CD4-positive, alpha-beta T cell treated with Interleukin-4 for 1 hour (primary cell): ENCODE measurements at places on chromosomes 1 and 21.

DNA sequence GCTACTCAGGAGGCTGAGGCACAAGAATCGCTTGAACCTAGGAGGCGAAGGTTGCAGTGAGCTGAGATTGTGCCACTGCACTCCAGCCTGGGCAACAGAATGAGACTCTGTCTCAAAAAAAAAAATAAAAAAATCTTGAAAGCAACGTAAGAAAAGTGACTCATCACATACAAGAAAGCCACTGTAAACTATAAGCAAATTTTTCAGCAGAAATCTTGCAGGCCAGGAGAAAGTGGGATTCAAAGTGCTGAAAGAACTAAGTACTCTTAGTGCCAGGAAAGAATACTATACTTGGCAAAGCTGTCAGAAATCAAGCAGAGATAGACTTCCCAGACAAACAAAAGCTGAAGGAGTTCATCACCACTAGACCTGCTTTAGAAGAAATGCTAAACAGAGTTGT is 4.4 kb upstream of the HMGN1 start:
- no peak for DNase-seq

- DNase-seq: no peak
Observed at GRCh38 chr1:23083714-23084480, 64.6 kb downstream of the KDM1A start.

- peak; percentile 91 for DNase-seq
Observed at GRCh38 chr1:203026031-203026665, at the start of gene PPFIA4. PPFIA4 (plus strand) TSS chr1:203026491; CDS start chr1:203039009, 12,518 bp downstream.

DNA sequence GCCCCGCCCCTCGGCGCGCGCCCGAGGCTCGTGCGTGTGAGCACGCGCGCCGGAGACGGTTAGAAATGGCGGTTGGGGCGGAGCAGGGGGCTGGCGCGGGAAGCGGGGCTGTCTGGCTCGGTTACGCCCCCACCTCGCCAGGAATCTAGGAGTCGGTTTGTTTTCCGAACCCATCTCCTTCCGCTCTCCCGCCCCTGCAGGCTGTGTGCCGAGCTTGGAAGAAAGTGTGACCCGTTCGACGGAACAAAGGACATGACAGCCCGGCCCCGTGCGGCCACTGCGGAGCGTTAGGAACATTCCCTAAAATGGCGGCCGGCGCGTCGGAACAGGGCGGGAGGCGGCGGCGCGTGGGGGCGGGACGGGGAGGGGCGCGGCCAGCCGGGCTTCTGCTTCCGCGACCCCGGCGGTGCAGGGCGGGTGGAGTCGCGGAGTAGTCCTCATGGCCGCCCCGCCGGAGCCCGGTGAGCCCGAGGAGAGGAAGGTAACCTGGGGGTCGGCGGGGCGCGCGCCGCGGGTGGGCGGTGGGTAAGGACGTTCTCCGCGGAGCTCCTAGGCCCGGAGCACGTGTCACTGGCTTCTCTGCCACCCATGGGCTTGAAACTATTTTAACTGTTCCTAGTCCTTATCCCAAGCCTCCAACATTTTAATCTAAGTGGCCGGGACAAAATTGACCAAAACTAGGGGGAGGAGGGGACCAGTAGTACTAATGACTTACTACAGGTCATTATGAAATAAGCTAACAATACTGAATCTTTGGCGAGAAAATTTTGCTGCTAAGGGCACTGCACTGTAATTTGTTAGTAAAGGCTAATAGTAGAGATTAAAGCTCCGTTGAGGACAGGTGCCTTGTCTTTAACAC is at the start of gene COX20:
COX20 (plus strand) TSS at position 383 of the 859 bp plus-strand sequence; CDS start at position 440, 57 bp downstream.
- DNase-seq: peak; percentile 91

DNA sequence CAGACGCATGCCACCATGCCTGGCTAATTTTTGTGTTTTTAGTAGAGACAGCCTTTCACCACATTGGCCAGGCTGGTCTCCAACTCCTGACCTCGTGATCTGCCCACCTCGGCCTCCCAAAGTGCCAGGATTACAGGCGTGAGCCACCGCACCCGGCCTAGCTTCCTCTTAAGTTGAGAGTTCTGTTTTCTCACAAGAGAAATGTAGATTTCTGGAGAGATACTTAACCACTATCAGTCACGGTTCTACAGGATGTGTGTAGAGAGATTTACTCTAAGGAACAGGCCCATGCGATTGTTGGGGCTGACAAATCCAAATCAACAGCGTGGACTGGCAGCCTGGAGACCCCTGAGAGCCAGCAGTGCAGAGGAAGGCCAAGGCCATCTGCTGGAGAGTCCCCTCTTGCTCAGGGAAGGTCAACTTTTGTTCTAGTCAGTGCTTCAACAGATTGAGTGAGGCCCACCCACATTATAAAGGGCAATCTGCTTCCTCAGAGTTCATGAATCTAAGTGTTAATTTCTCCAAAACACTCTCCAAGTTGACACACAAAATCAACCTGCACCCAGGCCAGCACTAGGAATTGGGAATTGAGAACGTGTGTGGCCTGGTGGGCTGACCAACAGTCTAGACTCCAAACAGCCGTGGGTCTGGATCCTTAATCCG is 38.7 kb downstream of the CHAF1B start:
- DNase-seq: no peak

- DNase-seq: no peak
Observed at GRCh38 chr1:158649052-158649451, 37.5 kb downstream of the SPTA1 start.

DNA sequence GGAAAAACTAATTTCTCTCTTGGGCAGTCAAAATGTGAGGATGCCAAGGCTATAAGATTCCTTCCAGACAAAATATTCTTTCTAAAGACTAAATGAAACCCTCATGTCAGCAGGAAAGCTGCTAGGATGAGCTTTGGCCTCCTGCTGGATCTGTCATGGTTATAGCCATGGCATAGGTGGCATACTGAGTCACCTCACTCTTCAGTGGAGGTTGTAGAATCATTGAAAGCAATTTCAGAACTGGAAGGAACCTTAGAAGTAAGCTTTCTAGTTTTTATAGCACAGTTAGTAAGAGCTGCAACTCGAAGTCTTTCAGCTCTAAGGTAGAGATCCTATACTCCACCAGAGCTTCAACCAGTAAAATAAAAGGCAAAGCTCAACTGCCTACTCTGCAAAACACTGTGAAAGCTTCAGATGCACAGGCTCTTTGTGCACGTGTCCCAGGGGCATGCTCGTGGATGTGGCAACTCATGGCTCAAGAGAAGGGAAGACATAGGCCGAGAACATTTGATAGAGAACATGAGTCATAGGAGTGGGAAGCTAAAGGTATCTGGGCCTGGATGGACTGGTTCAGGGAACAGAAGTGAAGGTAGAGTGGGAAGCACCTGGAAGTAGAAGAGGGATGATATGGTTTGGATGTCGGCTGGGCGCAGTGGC is 5.8 kb downstream of the AVPR1B start:
- no peak for DNase-seq

- DNase-seq: peak; percentile 75
Observed at GRCh38 chr1:12596007-12596821, 21.8 kb downstream of the DHRS3 start.

- DNase-seq: peak; percentile 17
Observed at GRCh38 chr21:41170442-41170841, 2.5 kb downstream of the BACE2 start.

DNA sequence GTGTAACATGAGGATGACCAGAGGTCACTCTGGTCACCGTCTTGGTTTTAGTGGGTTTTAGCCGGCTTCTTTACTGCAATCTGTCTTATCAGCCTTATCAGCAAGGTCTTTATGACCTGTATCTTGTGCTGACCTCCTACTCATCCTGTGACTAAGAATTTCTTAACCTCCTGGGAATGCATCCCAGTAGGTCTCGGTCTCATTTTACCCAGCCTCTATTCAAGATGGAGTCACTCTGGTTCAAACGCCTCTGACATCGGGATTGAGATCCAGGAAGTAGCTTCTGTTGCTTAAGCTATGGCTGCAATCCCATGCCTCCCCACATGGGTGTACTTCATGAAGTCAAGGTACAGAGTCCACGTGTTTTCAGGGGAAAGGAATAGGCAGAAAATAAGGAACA is 19.9 kb downstream of the FMN2 start:
- DNase-seq: no peak

GRCh38 chr1:53833393-53833792 is 4.7 kb downstream of the NDC1 start:
- no peak for DNase-seq

DNA sequence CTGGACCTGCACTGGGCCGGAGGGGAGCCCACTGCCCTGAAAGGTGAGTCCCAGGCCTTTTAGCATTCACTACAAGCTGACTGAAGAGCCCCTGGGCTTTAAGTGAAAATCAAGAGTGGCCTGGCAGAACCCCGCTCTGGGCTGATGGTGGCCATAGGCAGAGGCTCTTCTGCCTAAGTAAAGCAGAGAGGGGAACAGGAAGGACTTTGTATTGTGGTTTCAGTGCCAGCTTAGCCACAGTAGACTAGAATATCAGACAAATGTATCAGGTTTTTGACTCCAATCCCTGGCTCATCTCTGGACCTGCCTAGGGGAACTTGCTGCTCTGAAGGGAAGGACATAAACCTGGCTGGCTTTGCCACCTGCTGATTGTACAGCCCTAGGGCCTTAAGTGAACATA is 10.2 kb upstream of the HENMT1 start:
- DNase-seq: no peak
